ENCODE measurements at places on chromosomes 7 and 10. TPM values are rescaled to one million over a fixed set of nuclear protein-coding genes. Genes with fewer than 3 reads are reported as not detected.

- no peak for DNase-seq
Measured at GRCh38 chr7:30923009-30923773, 11.5 kb downstream of the AQP1 start.

- no peak for DNase-seq
Measured at GRCh38 chr7:6653071-6654003, 16.2 kb downstream of the ZNF316 start.

DNA sequence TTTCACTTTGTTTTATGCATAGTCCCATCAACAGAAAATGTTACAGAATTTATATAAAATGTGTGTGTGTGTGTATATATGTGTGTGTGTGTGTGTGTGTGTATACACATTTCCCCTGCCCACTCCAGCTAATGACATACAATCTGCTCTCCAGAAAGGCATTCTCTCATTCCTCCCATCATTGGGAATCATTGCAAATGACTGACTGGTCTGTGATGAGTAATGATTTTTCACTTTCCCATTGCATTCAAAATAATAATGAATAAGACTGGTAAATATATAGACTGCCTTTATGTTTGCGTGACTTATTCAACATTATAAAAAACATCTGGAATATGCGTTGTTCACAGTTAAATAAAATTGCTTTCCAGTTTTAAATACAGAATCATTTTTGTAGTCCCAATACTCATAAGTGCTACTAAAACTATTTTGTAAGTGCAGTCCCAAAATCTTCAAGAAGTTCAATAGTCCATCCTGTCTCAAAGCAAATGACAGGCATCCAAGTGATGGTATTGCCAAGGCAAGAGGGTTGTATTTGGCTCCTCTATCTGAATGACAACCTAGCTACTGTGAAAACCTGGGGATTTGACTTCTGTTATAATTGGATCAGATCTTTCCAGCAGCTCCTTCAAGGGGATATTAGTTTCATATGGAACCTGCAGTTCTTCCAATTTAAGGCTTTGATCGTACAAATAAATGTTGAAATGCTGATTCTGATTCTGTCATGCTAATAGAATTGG, 150.9 kb downstream of the POLR1F start:
- DNase-seq, result no peak

Gene FAM25C
- not detected for polyA plus RNA-seq
